ENCODE measurements at places on chromosomes 7 and 10. TPM values are rescaled to one million over a fixed set of nuclear protein-coding genes. Genes with fewer than 3 reads are reported as not detected.
A peak's percentile ranks its signal among the peaks of the same experiment; 100 is the strongest.

The PGAM2 gene
- 0.70 TPM for total RNA-seq

DNA sequence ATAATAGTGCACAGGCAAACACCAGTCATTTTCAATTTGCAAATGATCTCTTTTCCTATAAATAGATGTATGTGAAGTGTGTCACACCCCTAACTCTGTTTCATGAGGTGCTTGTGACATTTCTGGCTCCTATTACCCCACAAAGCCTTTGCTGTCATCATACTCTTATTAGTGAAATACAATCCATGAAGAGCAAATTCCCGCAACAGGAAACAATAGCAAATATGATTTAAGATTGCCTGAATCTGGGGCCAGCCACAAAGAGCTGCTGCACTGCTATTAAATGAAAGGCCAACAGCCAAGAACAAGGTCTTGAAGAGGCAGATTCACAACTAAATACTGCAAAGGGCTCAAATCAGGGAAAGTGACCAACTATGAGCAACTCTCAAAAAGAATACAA is 96.3 kb upstream of the CAV2 start:
- no peak for DNase-seq
- no peaks in the 10 kb centered on the region for H3K36me3 ChIP-seq
- no peak overlapping the region for H3K27ac ChIP-seq
- H3K27me3 ChIP-seq, result no peaks in the 10 kb centered on the region
- H3K4me1 ChIP-seq, result peaks cover 16% of the 10 kb centered on the region

The SPDYE2 gene
- not detected for total RNA-seq

The CHN2 gene
- 3.6 TPM for total RNA-seq

GRCh38 chr10:110016039-110016438 is 8.3 kb downstream of the ADD3 start:
- H3K4me1 ChIP-seq, result no peaks in the 10 kb centered on the region
- no peak overlapping the region for H3K27ac ChIP-seq
- no peaks in the 10 kb centered on the region for H3K36me3 ChIP-seq
- no peak overlapping the region for H3K4me3 ChIP-seq

The ATOH7 gene
- 0.19 TPM for total RNA-seq

GRCh38 chr7:132150711-132151110 is 425.6 kb downstream of the PLXNA4 start:
- H3K4me1 ChIP-seq, result no peaks in the 10 kb centered on the region
- H3K4me3 ChIP-seq, result no peak overlapping the region
- H3K27ac ChIP-seq, result no peak overlapping the region
- no peaks in the 10 kb centered on the region for H3K27me3 ChIP-seq

The FRMD4A gene
- total RNA-seq, result 59.0 TPM

The IL2RA gene
- not detected for total RNA-seq

The TMEM213 gene
- total RNA-seq, result not detected

DNA sequence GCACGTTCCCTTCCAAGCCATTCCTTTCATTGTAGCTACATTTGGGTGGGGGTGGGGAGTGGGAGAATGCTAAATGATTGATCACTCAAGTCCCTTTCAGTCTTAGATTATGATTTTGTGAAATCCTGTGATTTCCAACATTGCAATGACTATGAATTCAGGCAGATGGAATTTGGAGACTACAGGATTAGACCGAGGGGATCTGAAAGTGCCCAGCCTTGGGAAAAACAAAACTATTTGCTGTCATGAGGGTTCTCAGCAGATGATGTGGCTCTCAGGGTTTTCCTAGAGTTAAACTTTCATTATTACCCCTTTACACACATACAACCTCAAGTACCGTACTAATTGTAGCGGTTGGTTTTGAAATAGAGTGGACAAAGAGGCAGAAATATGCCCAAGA is 4.7 kb downstream of the MACROH2A2 start:
- peaks cover 3% of the 10 kb centered on the region for H3K27me3 ChIP-seq
- no peaks in the 10 kb centered on the region for H3K4me1 ChIP-seq
- H3K4me3 ChIP-seq, result no peak overlapping the region

- H3K27ac ChIP-seq, result no peak overlapping the region
- H3K4me1 ChIP-seq, result peaks cover 36% of the 10 kb centered on the region
- H3K36me3 ChIP-seq, result no peaks in the 10 kb centered on the region
- H3K27me3 ChIP-seq, result no peaks in the 10 kb centered on the region
These were observed 112.6 kb downstream of the SH3PXD2A start for GRCh38 chr10:103742824-103743223.

DNA sequence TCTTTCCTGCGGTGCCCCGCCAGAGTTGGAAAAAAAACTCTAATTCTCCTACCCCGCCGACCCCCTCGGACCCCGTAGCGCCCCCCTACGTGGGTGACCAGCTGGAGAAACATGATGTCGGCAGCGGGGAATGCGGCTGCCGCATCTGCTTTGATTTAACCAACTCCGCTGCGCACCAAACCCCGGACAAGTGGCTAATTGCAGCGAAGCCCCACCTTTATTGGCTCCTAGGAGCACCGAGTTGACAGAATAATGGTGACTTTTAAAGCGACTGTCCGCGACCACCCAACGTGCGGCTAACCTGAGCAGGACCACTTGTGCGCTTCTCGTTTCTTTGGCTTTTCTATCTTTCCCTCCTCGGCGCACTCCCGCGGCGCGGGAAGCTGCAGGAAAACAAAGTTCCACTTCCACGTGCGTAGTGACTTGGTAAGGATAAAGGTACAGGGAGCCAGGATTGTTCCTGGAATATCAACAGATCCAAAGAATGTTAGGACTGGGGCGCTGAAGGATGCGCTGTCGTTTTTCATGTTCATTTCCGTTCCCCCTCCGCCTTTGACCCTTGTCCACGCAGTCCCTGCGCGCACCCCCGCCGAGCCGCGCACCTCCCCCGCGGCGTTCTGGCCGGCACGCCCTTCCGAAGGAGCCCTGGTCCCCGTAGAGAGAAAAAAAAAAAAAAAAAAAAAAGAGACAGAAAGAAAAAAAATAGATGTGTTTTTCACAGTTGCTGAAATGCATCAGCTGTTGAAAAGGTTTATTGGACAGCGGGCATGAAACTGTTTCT is 1.4 kb downstream of the WNT16 start:
- H3K27ac ChIP-seq, result no peak overlapping the region
- peaks cover 22% of the 10 kb centered on the region for H3K27me3 ChIP-seq
- DNase-seq, result no peak
- H3K4me3 ChIP-seq, result peak overlapping the region; percentile 71
- no peaks in the 10 kb centered on the region for H3K36me3 ChIP-seq

DNA sequence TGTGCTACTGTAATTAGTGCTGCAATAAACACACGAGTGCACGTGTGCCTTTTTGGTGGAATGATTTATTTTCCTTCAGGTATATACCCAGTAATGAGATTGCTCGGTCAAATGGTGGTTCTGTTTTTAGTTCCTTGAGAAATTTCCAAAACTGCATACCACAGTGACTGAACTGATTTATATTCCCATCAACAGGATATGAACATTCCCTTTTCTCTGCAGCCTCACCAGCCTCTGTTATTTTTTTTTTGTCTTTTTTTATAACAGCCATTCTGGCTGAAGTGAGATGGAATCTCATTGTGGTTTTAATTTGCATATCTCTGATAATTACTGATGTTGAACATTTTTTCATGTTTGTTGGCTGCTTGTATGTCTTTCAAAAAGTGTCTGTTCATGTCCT is 922.9 kb upstream of the LRRN3 start:
- H3K4me1 ChIP-seq, result no peaks in the 10 kb centered on the region
- H3K27me3 ChIP-seq, result no peaks in the 10 kb centered on the region
- no peak overlapping the region for H3K27ac ChIP-seq
- H3K36me3 ChIP-seq, result no peaks in the 10 kb centered on the region

DNA sequence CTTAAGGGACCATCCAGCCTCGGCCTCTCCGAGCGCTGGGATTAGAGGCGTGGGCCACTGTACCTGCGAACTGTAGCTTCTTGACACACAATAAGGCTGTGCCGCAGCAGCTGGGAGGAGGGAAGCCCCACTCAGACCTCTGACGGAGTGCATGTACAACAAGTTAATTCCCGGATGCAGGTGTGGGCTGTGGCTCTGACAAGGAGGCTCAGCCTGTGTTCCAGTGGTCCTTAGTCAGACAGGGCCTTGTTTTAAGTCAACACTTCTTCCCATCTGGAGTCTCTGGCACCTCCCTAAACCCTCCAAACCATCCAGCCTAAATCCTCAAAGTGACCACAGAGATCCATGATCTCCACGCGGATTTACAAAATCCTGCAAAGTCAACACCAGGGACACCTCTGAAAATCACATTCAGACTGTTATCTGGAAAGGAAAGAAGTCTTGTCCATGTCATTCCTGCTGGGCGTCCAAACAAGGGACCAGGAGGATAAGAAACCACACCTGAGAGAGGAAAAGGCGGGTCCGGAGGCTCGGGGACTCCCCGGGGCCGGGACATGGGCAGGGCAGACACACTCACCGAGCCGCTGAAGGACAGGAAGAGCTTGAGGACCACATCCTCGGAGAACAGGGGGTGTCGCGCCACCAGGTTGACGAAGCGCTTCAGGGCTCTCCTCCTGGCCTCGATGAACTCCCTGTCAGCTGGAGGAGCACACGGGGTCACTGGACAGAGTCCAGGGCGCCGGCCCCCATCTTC is 29.4 kb downstream of the NUDT1 start:
- H3K4me1 ChIP-seq, result peaks cover 12% of the 10 kb centered on the region
- H3K36me3 ChIP-seq, result no peaks in the 10 kb centered on the region
- no peak for DNase-seq
- H3K27me3 ChIP-seq, result no peaks in the 10 kb centered on the region
- no peak overlapping the region for H3K27ac ChIP-seq

- H3K27me3 ChIP-seq, result no peaks in the 10 kb centered on the region
- no peak for DNase-seq
- no peak overlapping the region for H3K27ac ChIP-seq
- H3K4me3 ChIP-seq, result no peak overlapping the region
These were observed 34.0 kb downstream of the CYTH3 start for GRCh38 chr7:6238309-6238925.

- DNase-seq, result no peak
- no peaks in the 10 kb centered on the region for H3K36me3 ChIP-seq
- peak overlapping the region; percentile 92 for H3K27ac ChIP-seq
- H3K4me1 ChIP-seq, result peaks cover 33% of the 10 kb centered on the region
- peak overlapping the region; percentile 67 for H3K4me3 ChIP-seq
These were observed 300 bp downstream of the ARHGAP21 start for GRCh38 chr10:24723386-24723787.

The GPR26 gene
- 0.09 TPM for total RNA-seq

- no peak overlapping the region for H3K4me3 ChIP-seq
- H3K27me3 ChIP-seq, result no peaks in the 10 kb centered on the region
- peaks cover 19% of the 10 kb centered on the region for H3K4me1 ChIP-seq
- no peaks in the 10 kb centered on the region for H3K36me3 ChIP-seq
These were observed 59.8 kb downstream of the COA1 start for GRCh38 chr7:43669286-43670081.

GRCh38 chr7:77458786-77459185 is 42.6 kb upstream of the GSAP start:
- DNase-seq, result no peak
- H3K27ac ChIP-seq, result no peak overlapping the region
- H3K4me1 ChIP-seq, result peaks cover 13% of the 10 kb centered on the region
- H3K4me3 ChIP-seq, result no peak overlapping the region
- no peaks in the 10 kb centered on the region for H3K27me3 ChIP-seq
- H3K36me3 ChIP-seq, result no peaks in the 10 kb centered on the region

Data from astrocyte (in vitro differentiated cells and primary cell).